NCI-H2171 (cell line): ENCODE measurements at places on chromosomes 3 and 15.

GRCh38 chr15:94360251-94360685, 128.9 kb downstream of the MCTP2 start:
- DNase-seq = no peak

- no peak for DNase-seq
These were observed 788.7 kb downstream of the OTOL1 start for GRCh38 chr3:162285259-162285658.

- DNase-seq = no peak
These were observed 178.7 kb downstream of the SSR3 start for GRCh38 chr3:156376199-156376598.

- DNase-seq = no peak
These were observed 14.2 kb downstream of the DENND4A start for GRCh38 chr15:65777843-65778242.

DNA sequence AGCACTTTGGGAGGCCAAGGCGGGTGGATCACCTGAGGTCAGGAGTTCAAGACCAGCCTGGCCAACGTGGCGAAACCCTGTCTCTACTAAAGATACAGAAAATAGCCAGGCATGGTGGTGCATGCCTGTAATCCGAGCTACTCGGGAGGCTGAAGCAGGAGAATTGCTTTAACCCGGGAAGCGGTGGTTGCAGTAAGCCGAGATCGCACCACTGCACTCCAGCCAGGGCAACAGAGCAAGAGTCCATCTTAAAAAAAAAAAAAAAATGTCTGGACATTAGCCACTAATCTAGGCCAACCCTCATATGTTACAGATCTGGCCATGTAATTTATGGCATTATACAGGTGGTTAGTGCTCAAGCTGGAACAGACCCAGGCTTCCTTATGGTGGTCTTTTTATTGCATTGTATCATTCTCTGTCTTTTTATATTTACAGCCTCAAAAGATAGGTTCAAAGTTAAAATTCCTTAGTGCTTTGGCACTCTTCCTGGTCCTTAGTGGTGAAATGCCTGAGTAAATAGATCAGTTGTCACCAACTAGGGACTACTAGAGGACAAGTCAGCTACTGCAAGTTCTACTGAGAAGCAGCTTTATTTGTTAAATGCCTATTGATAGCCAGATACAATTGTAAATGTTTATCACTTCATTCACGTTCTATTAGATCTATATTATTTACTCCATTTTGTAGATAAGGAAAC, 16.0 kb downstream of the STARD9 start:
- DNase-seq = no peak

DNA sequence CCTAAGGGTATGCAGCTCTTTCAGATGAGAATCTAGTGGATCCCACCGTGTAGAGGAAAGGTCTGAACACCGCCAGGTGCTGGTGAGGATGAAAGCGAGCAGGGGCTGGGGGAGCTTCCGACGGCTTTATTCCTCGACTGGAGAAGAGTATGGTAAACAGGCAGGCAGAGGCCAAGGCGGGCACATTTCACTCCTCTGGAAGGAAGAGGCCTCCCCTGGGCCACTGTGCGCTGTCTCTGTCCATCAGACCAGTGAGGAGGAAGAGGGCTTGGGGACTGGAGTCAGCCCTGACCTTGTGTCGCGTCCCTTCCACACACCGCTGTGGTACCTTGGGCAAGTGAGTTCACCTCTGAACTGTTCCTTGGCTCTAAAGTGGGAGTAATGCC, 4.2 kb downstream of the GHRL start:
- no peak for DNase-seq

DNA sequence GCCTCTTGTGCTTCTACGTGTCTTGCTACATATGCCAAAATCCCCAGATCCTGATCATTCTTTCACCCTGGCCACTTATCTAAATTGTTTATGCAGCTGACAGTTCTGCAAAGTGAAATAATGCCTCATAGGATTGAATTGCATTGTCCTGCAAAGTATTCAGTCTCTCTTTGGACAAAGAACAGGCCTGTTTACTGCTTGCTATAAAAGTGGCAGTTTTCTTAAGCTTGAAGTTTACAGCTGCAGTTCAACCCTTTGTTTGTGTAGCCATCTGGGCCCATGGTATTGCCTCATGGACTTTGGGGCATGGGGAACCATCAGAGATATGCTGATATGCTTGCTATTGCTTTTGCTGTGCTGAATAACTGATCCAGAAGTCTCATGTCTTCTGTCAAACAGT, 523.2 kb downstream of the OTOL1 start:
- DNase-seq = no peak

DNA sequence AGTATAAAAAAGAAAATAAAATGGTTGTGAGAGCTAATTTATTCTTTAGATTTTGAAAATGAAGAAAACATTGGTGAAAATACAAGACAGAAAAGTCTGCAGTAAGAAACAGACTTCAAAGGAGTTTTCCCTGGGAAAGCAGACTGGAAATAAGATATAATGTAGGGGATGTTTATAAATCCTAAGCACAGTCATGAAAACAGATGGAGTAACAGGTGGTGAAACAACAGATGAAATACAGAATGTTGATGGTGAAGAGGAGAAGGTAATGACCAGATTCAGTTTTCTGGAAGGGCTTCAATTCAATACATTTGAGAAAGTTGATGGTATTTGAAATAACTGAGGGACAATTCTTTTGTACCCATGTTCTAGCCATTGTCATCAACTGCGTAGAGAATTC, 353.9 kb downstream of the CHL1 start:
- peak; percentile 43 for DNase-seq

GRCh38 chr15:43514241-43515057, 3.0 kb upstream of the MAP1A start:
- peak; percentile 34 for DNase-seq

DNA sequence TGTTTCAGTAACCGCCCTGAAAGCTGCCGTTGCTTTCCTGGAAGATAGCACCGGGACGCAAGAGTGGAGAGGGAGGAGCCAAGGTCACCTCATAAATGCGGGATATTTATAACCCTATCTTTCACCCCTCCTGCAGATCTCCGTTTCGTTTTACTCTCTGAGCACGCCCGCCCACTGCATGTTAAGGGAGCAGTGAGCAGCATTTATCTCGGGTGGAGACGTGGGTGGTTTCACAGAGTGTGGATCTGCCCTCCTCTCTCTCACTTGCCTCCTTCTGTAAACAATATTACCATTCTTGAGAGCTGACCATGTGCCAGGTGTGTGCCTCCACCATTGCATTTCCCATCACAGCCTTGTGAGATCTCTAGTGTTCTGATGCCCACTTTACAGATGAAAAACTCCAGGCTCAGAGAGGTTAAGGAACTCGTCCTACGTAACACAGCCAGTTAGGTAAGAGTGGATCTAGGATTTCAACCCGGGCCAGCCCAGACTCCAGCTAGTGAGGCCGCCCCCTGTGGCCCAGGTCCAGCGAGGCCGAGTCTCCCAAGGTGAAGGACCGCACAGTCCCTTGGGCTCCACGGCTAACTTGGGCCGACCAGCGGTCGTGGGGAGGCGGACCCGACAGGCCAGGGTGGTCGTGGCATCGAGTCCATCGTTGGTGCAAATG, 16.9 kb upstream of the SEMA4B start:
- DNase-seq = no peak

GRCh38 chr3:196524527-196524926, 9.4 kb upstream of the SMCO1 start:
- no peak for DNase-seq

DNA sequence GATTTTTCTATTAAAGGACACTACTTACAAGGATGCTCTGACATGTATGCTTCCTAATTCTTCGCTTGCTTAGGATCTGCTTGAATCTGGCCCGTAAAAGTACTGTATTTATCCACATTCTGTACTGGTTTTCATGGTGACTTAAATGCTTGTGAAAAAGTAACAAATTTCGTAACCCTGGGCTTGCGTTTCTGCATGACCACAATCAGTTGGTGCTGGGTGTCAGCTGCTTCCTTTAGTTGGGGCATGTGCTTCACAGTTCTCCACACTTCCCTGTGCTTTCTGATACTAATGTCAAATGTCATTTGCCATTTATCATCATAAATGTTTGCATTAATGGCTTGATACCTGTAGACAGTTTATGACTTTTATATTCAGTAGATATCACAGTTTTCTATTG, 218.4 kb upstream of the MLF1 start:
- no peak for DNase-seq

DNA sequence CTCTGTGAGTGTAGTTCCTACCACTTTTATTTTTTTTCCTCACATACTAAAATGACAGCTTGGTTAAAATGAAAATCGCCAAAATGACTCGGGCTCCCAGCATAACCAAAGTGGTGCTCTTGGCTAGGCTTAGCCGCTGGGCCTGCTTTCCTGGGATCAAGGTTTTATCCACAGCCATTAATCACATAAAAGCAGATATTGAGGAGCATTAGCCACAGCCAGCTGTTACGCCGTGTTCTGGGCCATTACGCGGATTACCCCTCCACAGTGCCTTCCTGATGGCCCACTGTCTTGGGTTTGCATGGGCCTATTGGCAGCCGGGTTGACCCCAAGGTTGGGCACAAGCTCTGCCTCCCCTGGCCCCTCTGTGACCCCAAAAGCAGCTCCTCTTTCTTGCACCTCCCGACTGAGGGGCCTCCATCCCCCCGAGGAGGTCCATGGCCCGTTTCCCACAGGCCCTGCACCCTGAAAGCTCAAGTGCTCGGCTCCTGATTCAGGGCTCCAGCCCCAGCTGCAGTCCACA, 30.4 kb upstream of the TRPM1 start:
- no peak for DNase-seq

- no peak for DNase-seq
These were observed 32.0 kb downstream of the IL17RD start for GRCh38 chr3:57133157-57133556.

- peak; percentile 85 for DNase-seq
These were observed 211.8 kb downstream of the CHST2 start for GRCh38 chr3:143331350-143331749.

DNA sequence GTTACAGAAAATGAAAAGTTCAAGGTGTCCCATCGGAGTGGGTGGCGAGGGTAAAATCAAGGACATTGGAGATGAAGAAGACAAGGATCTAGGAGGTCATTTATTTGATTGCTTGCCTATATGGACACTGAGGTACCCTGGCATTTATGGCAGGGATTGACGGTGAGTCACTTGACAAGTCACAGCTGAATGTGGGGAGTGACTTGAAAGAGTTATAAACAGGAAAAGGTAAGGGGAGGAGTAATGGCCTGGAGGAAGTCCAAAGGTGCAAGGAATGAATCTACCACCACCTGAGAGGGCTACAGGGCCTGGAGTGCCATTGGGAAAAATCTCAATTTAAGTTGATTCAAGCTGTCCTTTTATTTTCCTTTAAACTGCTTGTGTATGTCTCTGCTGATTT, 11.8 kb upstream of the SGO1 start:
- DNase-seq = no peak

DNA sequence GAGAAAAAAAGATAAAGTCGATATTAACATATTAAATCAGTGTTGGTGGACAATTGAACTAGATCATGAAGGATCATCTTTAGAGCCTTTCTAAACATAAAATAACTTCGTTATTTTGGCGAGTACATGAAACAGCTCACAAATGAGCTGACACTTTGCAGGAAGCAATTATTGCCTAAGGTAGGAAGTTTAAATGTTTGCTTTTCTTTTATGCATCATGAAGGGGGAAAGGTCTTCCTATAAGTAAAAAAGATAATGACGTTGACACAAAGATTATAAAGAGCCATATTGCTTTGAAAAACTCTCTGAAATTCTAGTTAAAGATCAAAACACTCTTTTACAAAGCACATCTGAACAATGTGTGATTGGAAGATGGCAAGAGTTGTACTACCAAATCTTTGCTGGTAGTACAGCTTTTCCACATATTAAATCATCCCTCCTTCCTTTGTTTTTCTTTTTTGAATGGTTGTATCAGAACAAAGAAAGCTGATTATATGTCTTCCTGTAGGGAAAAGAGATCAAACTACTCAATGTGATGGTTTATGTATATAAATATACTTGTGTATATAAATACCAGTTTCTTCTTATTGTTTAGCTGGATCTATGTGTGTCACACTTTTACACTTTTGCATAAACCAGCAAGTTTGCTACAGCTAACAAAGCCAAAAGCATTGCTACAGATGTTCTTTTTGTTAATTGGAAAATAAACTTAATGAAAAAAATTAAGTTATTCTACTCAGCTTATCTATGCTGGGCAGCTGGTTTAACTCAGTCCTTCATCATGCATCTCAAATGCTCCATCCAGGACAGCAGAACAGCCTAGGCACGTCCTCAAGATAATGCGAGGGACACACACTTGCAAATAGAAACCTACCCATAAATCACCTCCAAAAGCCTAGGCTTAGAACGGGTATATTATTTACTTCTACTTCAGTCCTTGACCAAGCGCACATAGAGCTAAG, 850.8 kb upstream of the ROBO1 start:
- no peak for DNase-seq

GRCh38 chr3:196974661-196975060, 6.0 kb upstream of the PIGZ start:
- DNase-seq = no peak

DNA sequence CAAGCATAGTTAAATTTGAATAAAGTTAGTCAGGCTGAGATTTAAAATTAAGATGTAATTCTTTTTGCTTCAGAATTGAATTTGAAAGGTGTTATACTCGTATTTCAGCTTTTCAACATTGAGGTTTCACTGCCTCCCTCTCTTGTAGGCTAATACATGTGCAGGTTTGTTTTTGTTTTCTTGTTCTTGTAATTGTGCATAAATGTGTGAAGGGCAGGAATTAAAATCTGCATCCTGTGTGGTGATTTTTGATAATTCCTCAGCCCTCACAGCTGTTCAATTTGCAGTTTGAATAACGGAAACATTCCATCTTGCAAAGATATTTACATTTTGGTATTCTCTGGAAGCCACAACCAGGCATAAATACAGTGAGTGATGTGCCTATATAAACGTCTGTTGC, 24.9 kb upstream of the PLSCR1 start:
- no peak for DNase-seq

GRCh38 chr3:127676921-127677351, 4.2 kb downstream of the ABTB1 start:
- DNase-seq = no peak

DNA sequence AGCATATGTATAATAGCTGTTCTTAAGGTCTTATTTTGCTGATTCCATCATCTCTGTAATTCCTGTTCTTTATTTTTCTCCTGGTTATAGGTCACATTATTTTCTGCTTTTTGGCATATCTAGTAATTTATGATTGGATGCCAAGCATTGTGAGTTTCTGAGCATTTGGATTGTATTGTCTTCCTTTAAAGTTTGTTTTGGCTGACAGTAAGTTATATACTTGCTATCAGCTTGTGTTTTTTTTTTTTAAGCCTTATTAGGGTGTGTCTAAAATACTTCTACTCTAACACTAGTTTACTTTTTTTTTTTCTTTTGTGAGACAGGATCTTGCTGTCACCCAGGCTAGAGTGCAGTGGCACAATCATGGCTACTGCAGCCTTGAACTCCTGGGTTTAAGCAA, 10.1 kb downstream of the MKRN2 start:
- DNase-seq = no peak

DNA sequence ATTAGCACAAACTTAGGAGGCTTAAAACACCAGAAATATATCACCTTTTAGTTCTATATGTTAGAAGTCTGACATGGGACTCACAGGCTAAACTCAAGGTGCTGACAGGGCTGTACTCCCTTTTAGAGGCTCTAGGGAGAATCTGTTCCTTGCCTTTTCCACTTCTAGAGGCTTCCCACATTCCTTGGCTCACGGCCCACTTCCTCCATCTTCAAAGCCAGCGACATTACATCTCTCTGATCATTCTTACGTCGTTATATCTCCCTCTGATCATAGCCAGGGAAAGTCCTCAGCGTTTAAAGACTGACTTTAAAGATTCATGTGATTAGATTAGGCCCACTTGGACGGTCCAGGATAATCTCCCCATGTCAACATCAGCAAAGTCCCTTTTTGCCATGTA, 166.3 kb downstream of the GREM1 start:
- no peak for DNase-seq

GRCh38 chr3:148697306-148698189, at the start of gene AGTR1:
Gene AGTR1 (plus strand): TSS chr3:148697903. CDS start chr3:148741036, 43,133 bp downstream.
- DNase-seq = no peak

GRCh38 chr3:128725547-128726022, 398 bp upstream of the RAB7A start:
- DNase-seq = no peak
